ENCODE measurements at places on chromosomes 3 and 15.

- DNase-seq: peak; percentile 49
These were observed 6.9 kb upstream of the CLPX start for GRCh38 chr15:65192016-65192415.

DNA sequence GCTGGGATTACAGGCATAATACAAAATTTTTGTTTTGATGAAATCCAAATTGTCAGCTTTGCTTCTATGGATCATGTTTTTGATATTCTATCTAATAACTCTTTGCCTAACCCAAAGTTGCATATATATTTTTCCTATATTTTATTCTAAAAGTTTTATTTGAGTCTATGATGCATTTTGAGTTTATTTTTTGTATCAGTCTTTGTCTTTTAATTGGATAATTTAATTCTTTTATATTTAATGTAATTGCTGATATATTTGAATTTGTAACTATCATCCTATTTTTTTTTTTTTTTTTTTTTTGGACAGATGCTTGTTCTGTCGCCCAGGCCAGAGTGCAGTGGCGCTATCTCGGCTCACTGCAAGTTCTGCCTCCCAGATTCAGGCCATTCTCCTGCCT, 19.7 kb upstream of the DENND4A start:
- DNase-seq: no peak

- DNase-seq: no peak
These were observed 391.3 kb upstream of the TPRG1 start for GRCh38 chr3:188780193-188781147.

DNA sequence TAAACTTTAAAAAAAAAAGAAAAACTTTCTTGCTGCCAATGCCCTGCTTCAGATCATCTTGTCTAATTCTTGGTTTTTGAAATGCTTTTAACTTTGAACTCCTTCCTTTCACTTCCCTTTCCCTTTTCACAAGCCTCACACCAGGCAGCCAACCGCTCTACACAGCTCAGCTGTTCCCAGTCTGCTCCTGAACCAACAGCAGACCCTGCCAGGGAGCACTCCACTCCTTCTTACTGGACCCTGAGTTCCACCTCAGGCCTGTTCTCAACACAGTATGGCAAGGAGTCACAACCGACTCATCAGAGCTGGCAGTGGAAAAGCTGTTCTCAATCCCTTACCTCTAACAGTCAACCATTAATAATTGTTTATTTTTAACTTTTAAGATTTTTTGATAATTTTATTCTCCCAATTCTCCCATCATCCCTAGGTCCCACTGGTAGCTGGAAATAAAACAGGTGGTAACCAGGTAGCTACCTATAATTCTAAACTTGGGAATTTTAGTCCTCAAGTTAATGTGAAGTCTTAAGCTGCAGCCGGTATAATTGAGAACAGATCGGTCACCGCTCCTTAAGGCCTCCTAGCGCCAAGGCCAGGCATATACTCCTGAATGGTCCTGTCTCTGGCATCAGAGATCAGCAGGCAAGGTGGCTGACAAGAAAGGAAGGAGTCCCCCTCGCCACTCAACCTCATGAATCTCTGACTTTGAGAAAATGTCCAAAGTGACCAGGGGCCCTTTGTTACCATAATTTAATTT, 43.9 kb downstream of the BOC start:
- no peak for DNase-seq

DNA sequence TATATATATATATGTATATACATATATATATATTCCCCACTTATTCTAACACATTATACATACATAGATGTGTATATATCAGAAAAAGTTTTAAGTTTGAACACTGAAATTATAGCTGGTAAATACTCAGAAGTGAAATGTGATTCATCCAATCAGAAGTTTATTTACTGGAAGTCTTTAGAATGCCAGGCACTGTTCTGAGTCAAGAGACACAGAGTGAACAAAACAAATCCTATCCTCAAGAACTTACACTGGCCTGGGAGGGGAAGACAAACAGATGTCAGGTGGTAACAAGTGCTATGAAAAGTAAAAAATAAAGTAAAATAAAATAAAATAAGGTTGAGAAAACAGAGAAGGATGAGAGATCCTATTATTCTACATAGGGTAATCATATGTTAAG, 13.4 kb downstream of the DHX36 start:
- no peak for DNase-seq

DNA sequence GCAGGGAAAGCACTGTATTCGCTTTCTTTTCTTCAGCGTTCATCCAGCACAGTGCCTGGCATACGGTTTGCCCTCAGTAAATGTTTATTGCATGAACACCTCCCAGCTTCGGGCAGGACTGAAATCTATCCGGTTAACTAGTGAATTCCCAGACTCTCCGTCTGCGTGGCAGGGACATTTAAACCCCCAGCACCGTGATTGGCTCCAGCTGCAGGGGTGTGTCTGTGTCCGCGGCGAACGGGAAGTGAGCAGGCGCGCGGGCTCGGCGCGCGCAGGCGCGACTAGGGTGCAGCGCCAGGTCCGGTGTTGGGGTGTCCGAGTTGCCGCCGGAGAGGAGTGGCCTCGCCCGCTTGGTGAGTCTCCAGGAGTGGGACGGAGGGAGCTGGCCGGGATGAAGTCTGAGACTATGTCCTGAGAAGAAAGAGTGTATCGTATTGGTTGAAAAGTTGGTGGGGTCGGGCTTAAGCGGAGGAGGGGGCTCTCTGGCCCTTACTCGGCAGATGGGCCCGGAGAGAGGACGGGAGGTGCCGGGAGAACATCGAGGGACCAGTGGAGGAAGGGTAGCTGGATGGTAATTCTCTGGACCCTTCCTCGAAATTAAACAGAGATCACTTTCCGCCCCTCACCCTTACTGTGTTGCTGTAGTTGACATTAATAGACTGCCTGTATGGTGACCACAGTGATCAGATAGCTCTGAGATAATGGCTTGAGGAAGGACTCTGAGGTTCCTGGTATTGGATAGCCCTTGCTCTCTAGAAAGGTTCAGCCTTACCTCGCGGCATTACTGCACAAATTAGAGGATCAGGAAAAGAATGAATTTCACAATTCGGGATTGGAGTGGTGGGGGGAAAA, at the start of gene SNAP23:
Gene SNAP23 (plus strand): TSS at position 274 of the 852 bp plus-strand sequence. CDS start 16,213 bp downstream, outside the sequence.
- peak; percentile 64 for DNase-seq

DNA sequence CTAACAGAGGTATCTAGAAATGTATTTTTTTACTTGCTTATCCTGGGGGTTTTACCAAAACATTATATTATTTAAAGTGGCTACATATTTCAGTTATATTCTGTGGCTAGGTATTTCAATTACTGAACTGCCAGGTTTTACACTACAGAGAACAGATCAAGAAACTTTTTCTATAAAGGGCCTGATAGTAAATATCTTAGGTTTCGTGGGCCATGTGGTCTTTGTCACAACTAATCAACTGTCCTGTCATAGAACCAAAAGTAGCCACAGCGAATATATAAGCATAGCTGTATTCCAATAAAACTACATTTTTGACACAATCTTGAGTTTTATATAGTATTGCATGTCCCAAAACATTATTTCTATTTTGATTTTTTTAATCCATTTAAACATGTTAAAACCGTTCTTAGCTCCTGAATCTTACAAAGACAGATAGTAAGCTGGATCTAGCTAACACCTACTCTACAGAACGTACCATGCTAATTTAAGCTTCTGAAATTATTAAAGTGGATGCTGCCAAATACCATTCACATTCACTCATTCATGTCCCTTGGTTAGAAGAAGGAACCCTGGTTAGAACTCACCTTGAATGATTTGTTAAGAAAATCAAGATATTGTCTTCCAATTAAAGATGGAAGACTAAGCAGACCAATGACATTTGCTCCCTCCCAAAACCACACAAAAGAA, 118.2 kb upstream of the TGFBR2 start:
- DNase-seq: no peak

DNA sequence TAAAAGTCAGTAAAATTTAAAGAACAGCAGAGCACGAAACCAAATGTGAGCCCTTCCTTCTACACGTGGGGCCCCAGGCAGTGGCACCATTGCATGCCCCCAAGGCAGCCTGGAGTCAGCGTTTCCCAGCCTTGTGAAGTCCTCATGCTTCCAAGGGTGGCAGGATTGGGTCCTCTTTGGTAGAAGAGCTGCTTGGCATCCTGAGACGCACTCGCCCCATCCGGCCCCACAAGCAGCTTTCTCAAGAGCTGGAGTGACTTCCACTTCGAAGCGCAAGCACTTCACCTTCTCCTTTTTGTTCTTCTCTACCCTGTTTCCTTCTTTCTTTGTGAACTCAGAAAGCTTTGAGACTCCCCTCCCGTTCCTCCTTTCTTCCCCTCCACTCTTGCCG, 34.7 kb downstream of the ZNF710 start:
- DNase-seq: no peak

- no peak for DNase-seq
These were observed 181.9 kb upstream of the CHL1 start for GRCh38 chr3:14652-15051.

DNA sequence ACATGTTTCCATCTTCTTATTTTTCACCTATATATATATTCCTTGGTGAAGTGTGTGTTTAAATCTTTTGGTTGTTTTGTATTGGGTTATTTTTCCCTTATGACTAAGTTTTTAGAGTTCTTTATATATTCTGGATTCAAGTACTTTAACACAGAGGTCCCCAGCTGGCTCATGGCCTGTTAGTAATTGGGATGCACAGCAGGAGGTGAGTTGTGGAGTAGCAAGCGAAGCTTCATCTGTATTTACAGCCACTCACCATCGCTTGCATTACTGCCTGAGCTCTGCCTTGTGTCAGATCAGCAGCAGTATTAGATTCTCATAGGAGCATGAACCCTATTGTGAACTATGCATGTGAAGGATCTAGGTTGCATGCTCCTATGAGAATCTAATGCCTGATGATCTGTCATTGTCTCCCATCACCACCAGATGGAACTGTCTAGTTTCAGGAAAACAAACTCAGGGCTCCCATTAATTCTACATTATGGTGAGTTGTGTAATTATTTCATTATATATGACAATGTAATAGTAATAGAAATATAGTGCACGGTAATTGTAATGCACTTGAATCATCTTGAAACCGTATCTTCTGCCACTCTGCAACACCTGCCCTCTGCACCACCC, 151.6 kb downstream of the RSRC1 start:
- DNase-seq: no peak

GRCh38 chr3:152209776-152210175, 59.0 kb upstream of the MBNL1 start:
- no peak for DNase-seq

- DNase-seq: no peak
These were observed 230.9 kb downstream of the XXYLT1 start for GRCh38 chr3:195040094-195040493.

DNA sequence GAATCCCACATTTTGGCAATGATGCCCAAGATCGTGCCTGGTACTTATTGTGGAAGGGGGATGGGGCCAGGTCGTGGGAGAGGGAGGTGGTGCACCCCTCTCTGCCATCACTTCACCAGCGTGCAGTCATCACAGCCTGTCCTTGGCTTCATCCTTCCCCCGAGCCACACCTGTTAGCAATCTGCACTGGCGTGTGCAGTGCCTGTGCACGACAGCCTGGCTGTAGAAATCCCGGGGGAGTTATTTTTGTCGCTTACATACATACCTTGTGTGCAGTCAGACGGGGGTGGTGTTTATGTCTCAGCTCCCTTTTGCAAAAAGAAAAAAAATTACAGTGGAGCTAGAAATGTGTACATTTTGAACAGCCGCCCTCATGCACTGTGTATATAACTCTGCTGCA, 216.0 kb downstream of the TLE3 start:
- no peak for DNase-seq

DNA sequence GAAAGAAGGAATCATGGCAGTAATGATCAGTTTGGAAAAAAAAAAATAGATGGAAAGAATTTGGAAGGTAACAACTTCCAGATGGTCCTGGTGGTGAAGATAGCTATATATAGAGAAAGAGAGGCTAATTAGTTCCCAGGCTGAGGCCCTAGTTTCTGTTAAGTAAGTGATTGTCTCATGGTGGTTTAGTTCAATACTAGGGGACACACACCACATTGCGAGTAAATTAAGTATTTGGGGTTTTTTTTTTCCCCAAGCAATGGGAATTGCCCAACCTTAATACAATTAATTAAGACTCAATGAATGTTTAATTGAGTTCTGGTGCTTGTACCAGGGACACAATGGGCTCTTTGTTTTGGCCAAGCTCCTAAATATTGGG, 143.8 kb upstream of the WNT5A start:
- no peak for DNase-seq

GRCh38 chr3:167918686-167919085, 177.0 kb downstream of the GOLIM4 start:
- DNase-seq: no peak

- DNase-seq: no peak
These were observed 40.6 kb upstream of the FXR1 start for GRCh38 chr3:180871901-180872300.

GRCh38 chr3:123899300-123899865, 15.3 kb upstream of the MYLK start:
- no peak for DNase-seq

GRCh38 chr3:60081381-60082095, 1031.7 kb upstream of the CFAP20DC start:
- no peak for DNase-seq

- DNase-seq: no peak
These were observed 100.6 kb upstream of the PLAAT1 start for GRCh38 chr3:193140381-193140780.

DNA sequence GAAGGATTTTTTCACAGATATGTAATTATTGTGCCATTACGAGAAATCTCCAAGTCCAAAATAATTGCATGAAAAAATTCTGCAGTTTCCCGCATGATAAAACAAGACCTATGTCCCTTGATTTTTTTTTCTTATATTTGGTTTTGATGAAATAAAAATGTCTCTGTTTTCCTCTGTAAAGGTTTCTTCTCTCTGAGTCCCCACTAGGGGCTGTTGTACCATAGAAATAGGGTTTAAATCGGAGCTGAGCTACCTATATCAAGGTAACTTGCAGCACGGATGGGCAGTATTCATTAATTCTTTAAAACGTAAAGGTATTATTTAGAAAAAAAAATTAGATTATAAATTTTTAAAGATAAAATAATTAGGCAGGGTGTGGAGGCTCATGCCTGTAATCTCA, 66.6 kb upstream of the IGF1R start:
- no peak for DNase-seq

- DNase-seq: no peak
These were observed 371.6 kb upstream of the ZNF385D start for GRCh38 chr3:22122567-22122966.

DNA sequence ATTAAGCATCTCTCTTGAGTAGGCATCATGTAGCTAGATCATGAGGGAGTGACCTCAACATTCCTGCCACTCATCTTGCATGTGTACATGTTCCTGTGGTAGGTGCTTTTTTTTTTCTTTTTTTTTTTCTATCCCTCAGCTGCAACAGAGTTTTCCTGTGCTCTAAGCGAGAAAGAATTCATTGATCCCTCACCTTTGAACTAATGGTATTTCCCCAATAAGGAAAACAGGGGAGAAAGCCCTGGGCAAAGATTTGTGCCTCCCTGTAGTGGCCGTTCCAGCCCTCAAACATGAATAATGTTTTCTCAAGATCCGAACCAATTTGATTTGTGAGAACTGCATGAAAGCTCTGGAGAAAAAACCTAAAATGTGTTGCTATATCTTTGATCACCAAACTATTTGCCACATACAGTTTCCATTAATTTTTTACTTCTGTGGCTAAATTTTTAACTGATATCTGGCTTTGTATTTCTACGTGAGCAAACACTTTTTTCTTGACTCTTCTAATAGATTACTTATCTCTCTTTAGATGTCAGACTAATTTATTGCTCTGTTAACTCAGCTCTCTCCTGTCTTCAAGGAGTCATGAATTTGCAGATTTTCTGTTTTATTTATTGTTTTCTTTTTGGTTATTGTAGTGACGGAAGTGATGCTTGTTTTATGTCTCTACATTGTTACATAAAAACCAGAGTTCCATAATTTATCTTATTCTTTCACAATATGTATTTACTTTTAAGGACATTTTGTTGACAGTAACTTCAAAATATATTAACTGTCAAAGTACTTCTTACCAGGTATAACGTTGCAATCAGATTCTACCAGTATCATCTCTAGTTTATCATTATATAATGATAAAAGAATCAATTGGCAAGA, 1396.5 kb downstream of the OTOL1 start:
- no peak for DNase-seq

Measured in HCT116 (cell line).